ENCODE measurements at places on chromosomes 13 and 19.

DNA sequence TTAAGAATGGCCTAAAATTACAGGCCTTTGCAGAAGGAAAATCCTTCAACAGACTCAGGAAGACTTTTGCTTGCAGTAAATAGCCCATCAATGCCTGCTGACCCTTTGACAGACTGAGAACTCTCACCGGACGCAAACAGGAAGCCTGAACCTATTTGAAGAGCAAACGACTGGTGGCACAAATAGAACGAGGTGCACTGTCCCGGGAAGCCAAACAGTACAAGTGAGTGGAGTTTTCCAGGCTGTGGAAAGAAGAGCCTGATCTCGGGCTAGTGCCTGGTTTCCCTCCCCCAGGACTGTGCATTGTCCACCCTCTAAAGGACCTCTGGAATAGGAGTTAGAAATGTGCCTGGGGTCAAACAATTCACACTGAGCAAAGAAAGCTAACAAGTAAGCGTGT lies 165.5 kb downstream of the FGF14 start:
- DNase-seq = no peak

DNA sequence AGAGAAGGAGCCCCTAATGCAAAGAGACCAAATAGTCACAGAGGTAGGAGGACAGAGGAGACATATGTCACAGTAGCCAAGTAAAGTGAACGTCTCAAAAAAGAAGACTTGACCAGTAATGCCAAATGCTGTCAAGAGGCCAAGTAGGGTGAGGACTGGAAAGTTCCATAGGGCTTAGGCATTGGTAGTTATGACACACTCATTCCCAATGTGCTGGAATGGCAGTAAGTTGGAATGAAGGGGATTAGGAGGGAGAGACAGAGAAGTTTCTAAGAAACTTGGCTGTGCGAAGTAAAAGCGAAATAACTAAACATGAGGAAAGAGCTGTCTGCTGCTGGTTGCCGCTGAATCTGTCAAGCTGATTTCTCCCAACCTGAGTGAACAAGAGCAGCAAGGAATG lies 14.9 kb upstream of the FRY start:
- no peak for DNase-seq

DNA sequence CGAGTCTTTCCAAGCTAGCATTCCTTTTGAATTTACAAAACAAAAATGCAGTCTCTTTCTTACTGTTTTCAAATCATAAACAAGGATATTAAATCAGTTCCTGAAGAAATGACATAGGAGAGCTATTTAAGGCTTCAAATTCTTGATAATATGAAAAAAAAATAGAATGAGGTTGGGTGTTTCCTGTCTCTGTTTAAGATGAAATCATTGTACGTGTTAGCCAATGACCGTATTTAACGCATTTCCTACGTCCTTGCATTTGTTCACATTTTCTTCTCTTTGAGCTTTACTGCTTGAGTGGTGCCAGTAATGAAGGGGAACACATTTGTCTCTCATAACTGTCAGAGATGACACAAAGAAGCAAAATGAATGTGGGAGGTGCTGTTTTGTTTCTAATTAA lies 821.3 kb downstream of the DIAPH3 start:
- no peak for DNase-seq

GRCh38 chr13:46149272-46150133 lies 32.5 kb downstream of the LCP1 start:
- DNase-seq = no peak

- no peak for DNase-seq
These were observed 29.6 kb downstream of the IRS2 start for GRCh38 chr13:109756778-109757177.

- peak; percentile 64 for DNase-seq
These were observed 94.5 kb downstream of the GNG7 start for GRCh38 chr19:2607712-2608601.

GRCh38 chr19:44818466-44819031 lies 9.6 kb downstream of the BCAM start:
- DNase-seq = no peak

- DNase-seq = no peak
These were observed 11.8 kb upstream of the RSPH6A start for GRCh38 chr19:45826934-45827333.

DNA sequence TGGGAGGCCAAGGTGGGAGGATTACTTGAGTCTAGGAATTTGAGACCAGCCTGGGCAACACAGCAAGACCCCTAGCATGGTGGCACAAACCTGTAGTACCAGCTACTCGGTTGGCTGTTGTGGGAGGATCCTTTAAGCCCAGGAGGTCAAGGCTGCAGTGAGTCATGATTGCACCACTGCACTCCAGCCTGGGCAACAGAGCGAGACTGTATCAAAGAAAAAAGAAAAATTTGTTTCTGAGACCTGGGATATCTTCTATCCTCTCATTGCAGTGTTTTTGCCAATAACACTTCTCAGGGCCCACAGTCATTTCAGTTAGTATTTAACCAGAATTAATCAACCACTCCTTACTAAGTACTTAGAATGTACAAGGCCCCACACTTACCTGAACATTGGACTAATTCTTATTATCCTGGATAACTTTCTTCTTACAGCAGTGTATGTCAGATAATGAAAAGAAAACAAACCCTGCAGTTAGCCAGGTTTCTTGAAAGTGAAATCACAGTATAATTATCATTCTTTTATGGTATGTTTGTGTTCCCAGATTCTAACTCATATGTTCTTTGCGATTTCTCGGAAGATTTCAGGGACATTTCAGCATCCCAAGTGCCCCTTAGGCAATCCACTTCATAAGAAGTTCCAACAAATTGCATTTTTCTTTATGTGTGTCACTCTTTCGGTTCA lies 75.6 kb upstream of the KLF5 start:
- DNase-seq = no peak

DNA sequence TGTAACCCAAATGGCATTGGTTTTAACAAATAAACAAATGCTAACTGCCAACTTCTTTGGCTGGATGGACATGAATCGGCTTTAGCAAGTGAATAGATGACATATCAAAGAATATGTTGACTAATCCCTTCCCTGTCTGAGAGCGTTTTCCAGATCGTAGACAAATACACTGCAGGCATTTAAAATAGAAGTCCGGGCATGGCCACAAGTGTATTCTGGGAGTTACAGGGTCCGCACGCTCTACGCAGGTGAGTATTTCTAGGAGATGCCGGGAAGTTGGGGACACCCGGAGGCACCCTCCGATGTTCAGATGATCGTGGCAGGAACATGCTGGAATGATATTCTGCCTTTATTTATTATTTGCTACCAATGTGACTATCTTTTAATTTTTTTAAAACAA lies 53.2 kb upstream of the ZNF536 start:
- no peak for DNase-seq

DNA sequence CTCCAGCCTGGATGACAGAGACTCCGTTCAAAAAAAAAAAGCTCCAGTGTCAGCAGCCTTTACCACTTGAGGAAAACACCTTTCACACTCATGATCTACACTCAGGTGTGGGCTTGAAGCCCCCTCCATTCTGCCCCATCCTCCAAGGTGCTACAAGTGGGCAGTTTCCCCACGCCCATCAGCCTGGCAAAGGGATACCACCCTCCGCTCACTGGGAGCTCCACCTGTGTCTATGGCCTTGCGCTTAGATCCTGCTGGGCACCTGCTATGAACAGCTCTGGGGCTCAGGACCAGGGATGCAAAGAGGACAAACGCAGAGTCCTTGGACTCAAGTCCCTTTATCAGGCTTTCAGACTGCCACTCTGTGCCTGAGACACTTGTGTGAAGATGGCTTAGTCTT lies 127.8 kb downstream of the CRYL1 start:
- no peak for DNase-seq

DNA sequence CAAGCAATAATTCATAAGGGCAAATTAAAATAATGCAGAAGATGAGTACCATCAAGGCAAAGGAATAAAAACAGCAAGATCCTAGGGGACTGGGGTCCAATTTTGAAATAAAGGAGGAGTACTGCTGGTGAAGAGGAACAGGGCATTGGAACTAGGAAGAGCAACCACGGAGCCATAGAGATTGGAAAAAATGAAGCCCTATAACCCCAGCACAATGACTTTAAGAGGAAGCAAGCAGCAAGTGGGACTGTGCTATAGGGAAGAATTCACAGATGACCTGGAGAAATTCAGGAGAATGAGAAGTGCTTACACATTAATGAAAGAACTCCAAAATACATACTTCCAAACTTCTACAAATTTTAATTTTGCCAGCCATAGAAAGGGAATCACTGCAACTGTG lies 44.9 kb upstream of the ITM2B start:
- DNase-seq = no peak

DNA sequence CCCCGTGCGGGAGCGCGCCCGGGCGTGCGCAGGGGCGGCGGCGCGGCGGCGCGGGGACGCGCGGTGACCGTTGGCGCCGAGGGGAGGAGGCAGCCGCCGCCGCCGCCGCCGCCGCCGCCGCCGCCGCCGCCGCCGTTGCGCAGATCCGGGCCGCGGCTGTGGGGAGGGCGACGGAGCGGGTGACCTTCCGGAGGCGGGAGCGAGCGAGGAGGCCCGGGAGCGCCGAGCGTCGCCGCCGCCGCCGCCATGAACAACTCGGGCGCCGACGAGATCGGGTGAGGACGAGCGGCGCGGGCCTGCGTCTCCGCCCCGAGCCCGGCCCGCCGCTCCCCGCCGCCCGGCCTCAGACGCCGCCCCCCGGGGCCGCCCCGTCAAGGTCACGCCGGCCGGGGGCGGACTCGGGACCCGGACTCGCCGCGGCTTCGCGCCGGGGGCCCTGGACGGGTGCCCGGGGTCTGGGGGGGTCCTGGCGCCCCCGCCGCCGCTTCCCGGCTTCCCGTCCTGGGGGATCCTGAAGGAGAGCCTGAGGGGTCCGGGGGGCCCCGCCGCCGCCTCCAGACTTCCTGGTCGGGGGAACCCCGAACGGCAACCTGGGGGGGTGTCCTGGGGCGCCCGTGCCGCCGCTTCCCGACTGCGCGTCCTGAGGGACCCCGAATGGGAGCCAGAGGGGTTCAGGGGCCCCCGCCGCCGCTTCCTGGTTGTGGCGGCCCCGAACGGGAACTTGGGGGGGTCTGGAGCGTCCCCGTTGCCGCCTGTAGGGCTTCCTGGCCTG lies at the start of gene DAZAP1:
TSS of gene DAZAP1 (plus strand) at position 59 of the 772 bp plus-strand sequence. CDS start at position 247, 188 bp downstream.
- DNase-seq = no peak

DNA sequence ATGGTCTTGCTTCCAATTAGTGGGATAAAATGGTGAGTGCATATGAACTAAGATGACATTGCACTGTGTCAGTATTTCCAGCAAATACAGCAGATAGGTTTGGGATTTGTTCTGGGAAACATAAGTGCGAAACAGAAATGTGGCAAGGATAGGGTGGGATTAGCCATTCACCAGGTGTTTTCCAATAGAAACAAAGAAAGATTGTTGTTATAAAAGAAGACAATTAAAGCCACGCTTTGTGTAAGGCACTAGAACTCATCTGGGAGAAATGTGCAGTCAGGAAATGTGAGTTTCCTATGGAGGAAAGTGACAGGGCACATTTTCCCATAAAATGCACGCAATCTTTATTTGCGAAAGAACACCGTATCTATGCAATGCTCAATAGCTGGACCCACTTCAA lies 1547.8 kb downstream of the EFNB2 start:
- no peak for DNase-seq

DNA sequence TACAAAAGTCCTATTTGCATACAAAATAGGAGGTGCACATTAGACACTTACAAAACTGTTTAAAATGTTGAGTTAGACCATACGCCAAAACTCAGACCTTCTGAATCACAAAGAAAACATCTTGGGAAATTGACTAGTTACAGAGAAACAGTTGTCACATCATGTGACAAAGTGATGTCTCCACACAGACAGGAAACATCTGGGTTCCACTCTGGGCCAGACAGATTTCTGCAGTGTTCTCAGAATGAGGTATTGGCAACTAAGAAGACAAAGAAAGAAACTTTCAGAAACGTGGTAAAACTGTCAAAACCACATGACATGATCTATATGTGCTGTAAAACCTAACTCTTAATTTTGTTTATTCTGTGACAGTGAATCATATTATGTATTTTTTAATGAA lies 6.7 kb downstream of the ZNF793 start:
- DNase-seq = no peak

- no peak for DNase-seq
These were observed 1587.1 kb downstream of the PCDH9 start for GRCh38 chr13:65642996-65643395.

DNA sequence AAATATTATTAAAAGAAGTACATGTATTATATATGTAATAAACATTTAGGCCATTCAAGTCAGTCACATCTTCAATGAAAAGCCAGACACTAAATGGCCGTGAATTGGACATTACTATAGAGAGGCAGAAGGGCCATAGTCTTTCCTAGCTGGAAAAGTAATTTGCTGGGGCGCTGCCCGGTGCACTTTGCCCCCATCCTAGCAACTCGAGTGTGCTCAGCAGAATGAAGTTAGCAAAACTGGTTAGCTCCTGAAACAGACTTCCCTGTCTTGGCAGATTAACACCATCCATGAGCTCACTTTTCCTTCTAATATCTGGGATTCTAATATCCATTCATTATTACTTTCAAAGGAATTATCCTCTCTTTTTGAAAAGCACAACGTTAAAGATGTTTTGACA lies 2.8 kb upstream of the SPRYD7 start:
- DNase-seq = no peak

DNA sequence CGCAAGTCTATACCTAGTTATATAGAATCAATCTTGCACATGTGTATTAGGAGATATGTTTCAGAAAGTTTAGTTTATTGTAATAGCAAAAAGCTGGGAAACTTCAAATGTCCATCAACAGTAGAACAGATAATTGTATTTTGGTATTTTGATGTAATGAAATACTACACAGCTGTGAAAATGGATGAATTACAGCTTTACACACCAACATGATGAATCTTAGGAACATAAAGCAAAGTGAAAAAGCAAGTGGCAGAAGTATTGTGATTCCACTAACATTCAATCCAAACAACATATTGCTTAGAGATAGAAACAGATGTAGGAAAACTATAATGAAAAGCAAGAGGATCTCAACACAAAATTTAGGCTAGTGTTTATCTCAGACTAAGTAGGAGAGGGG lies 72.5 kb downstream of the RUBCNL start:
- no peak for DNase-seq

DNA sequence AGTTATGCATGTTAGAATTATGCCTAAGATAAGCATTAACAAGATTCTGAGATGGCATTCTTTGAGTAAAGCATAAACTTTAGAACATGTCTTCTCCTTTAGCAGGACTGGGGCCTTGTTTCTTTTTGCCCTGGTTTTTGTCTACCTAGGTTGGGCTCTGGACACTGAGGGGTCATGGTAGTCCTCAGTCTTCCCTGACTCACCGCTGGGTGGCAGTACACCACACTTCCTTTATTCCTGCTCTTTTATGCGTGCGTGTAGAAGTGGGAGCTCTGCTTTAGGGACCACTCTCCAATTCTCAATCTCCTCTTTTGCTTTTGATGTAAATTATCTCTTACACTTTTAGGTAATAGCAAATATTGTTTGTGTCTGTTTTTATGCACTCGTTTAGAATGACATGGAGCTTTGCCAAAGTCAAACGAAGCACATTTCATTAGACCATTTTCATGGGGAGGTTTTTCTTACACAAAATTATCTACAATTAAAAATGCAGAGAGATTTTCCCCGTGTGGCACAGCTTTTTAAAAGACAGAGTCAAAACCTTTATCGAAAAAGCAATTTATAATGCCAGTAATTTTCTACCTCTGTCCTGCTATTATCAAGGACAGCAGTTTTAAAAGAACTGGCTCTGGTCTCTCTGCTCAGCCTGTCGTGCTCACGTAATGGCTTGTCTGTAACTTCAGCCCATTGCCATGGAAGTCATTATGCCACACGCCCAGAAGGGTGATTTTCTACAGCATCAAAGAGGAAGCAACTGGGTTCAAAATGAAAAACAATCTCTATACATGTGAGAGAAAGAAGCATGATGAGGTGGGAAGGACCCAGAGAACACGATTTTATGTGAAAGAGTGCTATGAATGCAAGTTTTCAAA lies 413.9 kb downstream of the COG6 start:
- DNase-seq = no peak
